ENCODE measurements at places on chromosomes 6 and 20.

- DNase-seq: no peak
Observed at GRCh38 chr6:83071023-83071422, 3.6 kb downstream of the DOP1A start.

- peak; percentile 31 for DNase-seq
Observed at GRCh38 chr20:51678026-51678697, 90.0 kb downstream of the ATP9A start.

- DNase-seq: no peak
Observed at GRCh38 chr20:3786126-3786484, 435 bp downstream of the CENPB start.

- no peak for DNase-seq
Observed at GRCh38 chr20:44700306-44700705, 14.9 kb upstream of the CCN5 start.

DNA sequence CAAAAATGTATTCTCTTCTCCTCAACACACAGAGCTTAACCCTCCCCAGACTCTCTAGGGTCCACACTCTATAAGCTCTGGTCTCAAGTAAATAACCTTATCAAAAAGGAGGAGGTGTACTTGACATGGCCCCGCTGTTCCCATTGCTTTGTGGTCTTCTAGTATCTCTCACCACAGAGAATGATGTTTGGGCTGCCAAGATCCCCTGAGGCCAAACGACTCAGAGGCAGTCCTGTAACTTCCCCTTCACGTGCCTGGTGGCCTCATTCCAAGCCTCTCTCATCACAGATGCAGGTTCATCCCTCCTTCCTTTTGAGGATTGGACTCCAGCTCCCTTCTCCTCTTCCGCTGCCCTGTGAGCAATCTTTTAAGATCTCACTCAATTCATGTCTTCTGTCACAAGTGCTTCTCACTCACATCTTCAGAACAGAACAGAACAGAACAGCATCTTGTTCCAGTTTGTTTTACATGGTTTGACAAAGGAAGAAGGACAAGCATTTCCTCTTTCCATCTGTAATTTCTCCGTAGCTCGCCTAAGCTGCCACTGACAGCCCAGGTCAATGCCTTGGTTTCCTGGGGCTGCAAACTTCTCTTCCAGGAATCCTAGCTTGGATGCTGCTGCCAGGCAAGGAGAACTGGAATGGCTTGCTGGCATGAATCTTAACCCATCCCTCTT lies 541.5 kb downstream of the CD83 start:
- DNase-seq: no peak

- DNase-seq: no peak
Observed at GRCh38 chr6:141199074-141199473, 933.7 kb upstream of the GJE1 start.

DNA sequence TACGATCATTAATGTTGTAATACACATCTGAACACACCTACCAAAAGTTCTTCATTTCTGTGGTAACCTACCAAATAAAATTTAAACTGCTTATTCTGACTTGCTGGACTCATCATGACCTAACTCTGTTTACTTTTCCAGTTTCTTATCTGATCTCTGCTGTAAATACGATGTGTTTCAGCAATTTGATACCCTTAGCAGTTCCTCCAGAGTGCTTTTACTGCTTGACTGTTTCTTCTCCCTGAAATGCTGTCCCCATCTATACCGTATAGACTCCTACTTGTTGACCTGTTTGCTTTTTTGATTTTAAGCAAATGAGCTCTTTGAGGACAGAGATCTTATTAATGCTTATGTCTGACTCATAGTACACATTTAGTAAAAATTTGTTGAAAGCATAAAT lies 119.5 kb downstream of the SCAF8 start:
- no peak for DNase-seq

GRCh38 chr20:50560867-50561266 lies 50.7 kb downstream of the PTPN1 start:
- DNase-seq: no peak

- DNase-seq: no peak
Observed at GRCh38 chr6:16477367-16478149, 239.2 kb downstream of the GMPR start.

DNA sequence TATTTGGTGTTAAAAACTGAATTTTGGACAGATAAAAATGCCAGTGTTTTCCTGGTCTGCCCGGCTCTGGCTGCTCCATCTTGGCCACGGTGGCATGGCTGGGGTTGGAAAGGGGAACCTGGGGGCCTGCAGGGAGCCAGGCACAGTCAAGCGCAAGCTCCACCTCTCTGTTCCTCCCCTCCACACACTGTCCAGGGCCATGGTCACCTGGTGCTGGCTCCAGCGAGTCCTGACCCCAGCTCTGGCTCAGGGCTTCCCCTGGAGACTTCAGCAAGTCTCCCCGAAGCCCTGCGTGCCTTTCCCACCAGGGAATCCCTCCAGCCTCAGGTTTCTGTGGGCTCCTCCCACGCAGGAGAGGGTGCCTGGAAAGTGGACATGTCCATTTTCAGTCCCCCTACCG lies 298.5 kb downstream of the QKI start:
- no peak for DNase-seq

- DNase-seq: no peak
Observed at GRCh38 chr20:34904202-34904621, 27.8 kb downstream of the ACSS2 start.

DNA sequence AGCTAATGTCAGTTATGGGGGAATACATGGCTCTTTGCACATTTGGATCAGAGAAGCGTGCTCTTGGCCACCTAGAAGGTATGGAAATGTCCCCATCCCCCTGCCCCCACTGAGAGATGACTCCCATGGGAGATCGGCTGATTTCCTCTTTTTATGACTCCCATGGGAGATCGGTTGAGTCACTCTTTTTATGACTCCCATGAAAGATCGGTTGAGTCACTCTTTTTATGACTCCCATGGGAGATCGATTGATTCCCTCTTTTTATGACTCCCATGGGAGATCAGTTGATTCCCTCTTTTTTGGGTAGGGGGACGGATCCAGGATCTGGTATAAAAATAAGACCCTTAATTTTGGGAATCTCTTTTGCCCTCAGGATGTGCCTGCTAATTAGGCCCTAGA lies 10.3 kb upstream of the TAAR9 start:
- DNase-seq: no peak
